ENCODE measurements at places on chromosomes 7 and 10.

DNA sequence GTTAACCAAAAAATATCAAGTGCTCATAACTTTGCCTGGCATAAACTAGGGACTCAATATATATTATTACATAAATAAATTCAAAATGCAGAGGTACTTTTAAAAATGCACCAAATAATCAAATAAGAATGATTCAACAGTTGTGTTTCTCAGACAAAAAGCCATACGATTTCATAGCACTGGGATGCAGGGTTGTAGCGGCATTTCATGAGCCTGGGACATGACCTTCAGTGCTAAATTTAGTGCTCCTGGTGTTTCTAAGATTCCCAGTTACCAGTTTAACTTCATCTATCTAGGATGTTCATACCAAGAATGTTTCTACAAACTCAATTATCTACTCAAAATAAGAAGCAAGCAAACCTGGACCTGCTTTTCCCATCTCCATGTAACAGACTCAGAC is 4.0 kb downstream of the JAZF1 start:
- no peak for DNase-seq

- no peak for DNase-seq
Measured at GRCh38 chr7:134782121-134782623, 2.7 kb downstream of the CALD1 start.

- DNase-seq, result no peak
Measured at GRCh38 chr10:62155054-62155680, 113.5 kb downstream of the RTKN2 start.

DNA sequence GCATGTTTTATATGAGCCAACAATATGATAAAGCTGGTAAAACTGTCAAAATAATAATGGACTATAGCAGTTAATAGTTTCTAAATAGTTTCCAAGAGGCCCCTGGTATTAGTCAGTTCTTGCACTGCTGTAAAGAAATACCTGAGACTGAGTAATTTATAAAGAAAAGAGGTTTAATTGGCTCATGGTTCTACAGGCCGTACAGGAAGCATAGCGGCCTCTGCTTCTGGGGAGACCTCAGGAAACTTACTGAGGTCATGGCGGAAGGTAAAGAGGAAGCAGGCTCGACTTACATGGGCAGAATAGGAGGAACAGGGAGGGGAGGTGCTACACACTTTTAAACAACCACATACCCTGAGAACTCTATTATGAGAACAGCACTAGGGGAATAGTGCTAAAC is 104.6 kb downstream of the PPP1R9A start:
- DNase-seq, result no peak

GRCh38 chr7:54615537-54615936 is 73.4 kb downstream of the VSTM2A start:
- DNase-seq, result no peak

DNA sequence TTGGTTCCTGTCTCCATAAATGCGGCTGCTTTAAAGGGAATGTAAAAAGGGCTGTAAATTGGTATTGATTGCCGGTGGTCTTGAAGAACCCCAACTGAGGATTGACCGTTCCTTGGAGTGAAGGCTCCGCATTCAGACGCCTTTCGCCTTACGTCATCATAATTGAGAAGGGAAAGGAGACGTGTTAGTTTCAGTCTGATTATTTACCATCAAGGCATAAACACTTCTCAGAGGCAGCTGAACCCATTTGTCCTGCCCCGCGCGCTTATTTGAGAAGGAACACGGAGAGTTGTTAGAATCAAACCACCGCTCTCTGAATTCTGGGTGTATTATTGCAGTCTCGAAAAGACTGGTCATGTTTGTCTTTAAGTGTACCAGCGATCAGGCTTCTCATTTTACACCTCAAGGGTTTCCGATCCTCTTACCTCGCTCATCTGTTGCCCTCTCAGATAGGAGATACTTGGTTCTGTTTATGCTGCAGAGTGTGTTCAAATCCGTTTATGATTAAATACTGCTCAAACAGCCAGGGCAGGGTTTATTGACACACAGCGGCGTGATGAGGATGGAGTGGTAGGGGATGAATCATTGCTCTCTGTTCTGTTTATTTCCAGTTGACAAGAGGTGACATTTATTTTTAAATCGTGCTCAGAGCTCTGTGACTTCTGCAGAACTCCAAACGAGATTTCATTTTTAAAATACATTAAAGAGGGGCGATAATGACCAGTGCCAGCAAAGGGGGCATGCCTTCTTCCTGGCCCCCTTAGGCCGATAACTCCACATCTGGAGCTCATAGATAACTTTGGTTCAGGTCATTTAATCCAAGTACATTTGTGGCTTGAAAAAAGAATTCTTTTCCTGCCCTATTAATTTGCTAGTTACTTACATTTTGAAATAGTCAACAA is 30.4 kb downstream of the FOXK1 start:
- DNase-seq, result no peak

- DNase-seq, result peak; percentile 79
Measured at GRCh38 chr10:89643812-89644690, 991 bp downstream of the PANK1 start.

Data from type B pancreatic cell (in vitro differentiated cells).